Epithelial cell of umbilical artery (primary cell): ENCODE measurements at places on chromosomes 11 and 22. TPM values are rescaled to one million over a fixed set of nuclear protein-coding genes. Genes with fewer than 3 reads are reported as not detected.

The HBB gene
- total RNA-seq = not detected in 2 replicates

The TEX12 gene
- 0.32 TPM in 1 of 2 replicates, not detected in the other for total RNA-seq

The GAL gene
- 1.5 and 2.3 TPM in 2 replicates for total RNA-seq

The TH gene
- total RNA-seq = not detected in 2 replicates

The ADAMTS8 gene
- not detected in 2 replicates for total RNA-seq

The DMC1 gene
- total RNA-seq = 1.6 and 3.6 TPM in 2 replicates

The SLCO2B1 gene
- total RNA-seq = 0.30 TPM in 1 of 2 replicates, not detected in the other

The MRGPRF gene
- 0.30 and 0.32 TPM in 2 replicates for total RNA-seq

The LINC01488 gene
- total RNA-seq = not detected in 2 replicates

The SMIM38 gene
- total RNA-seq = not detected in 2 replicates

The FDX1 gene
- total RNA-seq = 11.0 and 16.6 TPM in 2 replicates

The LIF gene
- total RNA-seq = 0.32 and 1.2 TPM in 2 replicates

The TRPM5 gene
- total RNA-seq = not detected in 2 replicates

The FJX1 gene
- total RNA-seq = 39.0 and 45.0 TPM in 2 replicates

The OR52H1 gene
- total RNA-seq = not detected in 2 replicates

The KDELR3 gene
- 25.5 and 80.2 TPM in 2 replicates for total RNA-seq

The TTC36 gene
- 0.65 TPM in 1 of 2 replicates, not detected in the other for total RNA-seq

The OR6A2 gene
- under 0.01 and 0.46 TPM in 2 replicates for total RNA-seq

The OSM gene
- total RNA-seq = not detected in 2 replicates

The PLAAT4 gene
- total RNA-seq = 0.65 and 7.9 TPM in 2 replicates

The PRG3 gene
- not detected in 2 replicates for total RNA-seq

The FOLR3 gene
- total RNA-seq = not detected in 2 replicates

The MAML2 gene
- total RNA-seq = 2.1 and 2.6 TPM in 2 replicates

The GRIK4 gene
- total RNA-seq = 0.32 TPM in 1 of 2 replicates, not detected in the other

The KCNK4 gene
- total RNA-seq = under 0.01 and 0.30 TPM in 2 replicates

The FBLN1 gene
- 2.3 and 14.3 TPM in 2 replicates for total RNA-seq

The C22orf42 gene
- not detected in 2 replicates for total RNA-seq

The SLC1A2 gene
- total RNA-seq = not detected in 2 replicates

The SLC22A6 gene
- total RNA-seq = not detected in 2 replicates

The LRP5 gene
- total RNA-seq = 8.8 and 14.3 TPM in 2 replicates

The ZBTB16 gene
- total RNA-seq = 8.1 and 21.7 TPM in 2 replicates

The CLCF1 gene
- 0.61 and 1.3 TPM in 2 replicates for total RNA-seq

The APOBEC3H gene
- total RNA-seq = 0.32 TPM in 1 of 2 replicates, not detected in the other

The KLHL35 gene
- 0.30 and 2.9 TPM in 2 replicates for total RNA-seq

The TEX54 gene
- total RNA-seq = not detected in 2 replicates
